ENCODE measurements at places on chromosomes 11 and 22.

DNA sequence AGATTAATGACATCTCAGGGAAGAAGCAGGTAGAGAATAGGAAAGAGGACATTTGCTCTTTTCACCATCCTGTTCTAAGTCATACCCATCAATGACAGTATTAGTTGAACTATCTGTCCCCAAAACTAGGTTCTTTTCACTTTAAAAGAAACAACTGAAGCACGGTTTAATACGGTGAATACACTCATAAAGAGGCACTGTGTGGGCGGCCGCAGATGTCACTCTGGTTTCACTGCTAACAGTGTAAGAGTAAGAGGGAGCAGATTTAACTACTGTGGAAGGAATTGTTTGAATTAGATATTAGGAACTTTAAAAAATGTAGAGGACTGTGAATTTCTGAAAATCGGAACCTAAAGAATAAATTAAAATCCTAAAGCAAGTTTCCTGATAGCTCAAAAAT lies 49.5 kb downstream of the VSIG10L2 start:
- DNase-seq: no peak

- DNase-seq: no peak
These were observed 101.3 kb upstream of the FGF3 start for GRCh38 chr11:69920345-69921127.

- DNase-seq: no peak
These were observed 14.2 kb downstream of the ZBTB44 start for GRCh38 chr11:130300567-130300966.

- no peak for DNase-seq
These were observed 29.9 kb downstream of the TRPC6 start for GRCh38 chr11:101553891-101554292.

DNA sequence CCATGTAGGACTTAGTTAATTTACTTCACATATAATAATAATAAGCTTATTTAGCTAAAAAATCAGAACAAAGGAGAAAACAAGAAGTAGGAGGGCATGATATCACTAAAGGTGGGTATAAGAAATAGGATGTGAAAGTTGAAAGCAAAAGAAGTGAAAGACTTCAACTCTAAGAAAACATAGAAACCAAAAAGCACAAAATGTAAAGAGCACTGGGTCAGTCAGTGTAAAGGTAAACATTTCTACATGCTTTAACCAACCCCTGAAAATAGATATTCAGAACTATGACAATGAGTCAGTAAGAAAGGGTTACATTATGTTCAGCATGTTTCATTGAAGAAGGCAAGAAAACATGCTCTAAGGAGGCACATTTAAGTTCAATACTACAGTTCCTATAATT lies 298.8 kb downstream of the SWAP70 start:
- DNase-seq: no peak

GRCh38 chr11:90803366-90803765 lies 580.5 kb upstream of the CHORDC1 start:
- DNase-seq: no peak

GRCh38 chr11:34284811-34285481 lies 72.9 kb downstream of the ABTB2 start:
- DNase-seq: no peak

DNA sequence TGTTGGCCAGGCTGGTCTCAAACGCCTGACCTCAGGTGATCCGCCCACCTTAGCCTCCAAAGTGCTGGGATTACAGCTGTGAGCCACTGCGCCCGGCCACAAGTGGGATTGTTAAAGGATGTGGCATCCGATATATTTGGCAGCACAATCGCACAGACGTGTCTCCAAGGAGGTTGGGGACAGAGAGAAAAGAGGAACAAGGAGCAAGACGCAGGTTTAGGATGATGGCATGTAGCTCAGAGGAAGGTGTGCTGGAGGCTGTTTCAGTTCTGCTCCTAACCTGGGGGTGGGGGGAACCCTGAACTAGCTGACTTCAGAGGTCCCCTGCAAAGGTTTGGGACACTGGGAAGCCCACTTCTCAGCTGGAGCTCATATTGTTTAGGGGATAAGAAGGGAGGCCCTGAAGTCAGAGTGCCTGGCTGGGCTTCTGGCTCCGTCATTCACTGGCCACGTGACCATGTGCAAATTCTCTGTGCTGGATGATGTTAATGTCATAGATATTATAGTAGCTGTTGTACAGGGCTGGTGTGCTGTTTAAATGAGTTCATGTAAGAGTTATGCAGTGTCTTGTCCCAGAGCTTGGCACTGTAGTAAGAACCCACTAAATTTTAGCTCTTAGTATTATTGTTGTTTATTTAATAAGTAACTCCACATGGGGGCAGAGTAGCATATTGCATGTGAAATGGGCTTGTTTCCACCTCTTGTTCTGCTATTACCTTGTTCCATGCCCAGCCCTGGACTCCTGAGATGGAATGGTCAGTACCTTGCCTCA lies 129.7 kb downstream of the ST3GAL4 start:
- no peak for DNase-seq

DNA sequence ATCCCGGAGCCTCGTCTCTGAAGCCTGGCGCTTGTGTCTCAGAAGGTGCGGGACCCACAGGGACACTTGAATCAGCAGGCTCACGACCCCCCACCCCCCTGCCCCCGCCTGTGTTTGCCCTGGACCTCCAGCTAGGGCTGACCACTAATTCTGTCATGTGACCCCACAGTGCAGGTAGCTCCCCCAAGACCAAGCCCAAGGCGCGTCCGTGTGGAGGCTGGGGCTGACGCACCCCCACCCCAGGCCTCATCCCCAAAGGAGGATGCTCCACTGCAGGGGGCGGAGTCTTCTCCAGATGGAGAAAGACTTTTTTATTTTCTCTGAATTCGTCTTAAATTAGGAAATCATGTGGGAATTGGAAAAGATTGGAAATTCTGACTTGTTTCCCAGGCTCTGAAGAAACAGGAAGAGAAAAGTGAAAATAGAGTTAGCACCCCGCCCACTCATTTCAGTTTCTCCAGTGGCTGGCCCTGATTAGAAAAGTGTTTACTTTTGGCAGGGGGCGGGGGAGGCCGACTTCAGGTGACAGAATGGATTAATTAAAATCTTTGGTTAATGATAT lies 1.0 kb upstream of the RELA start:
- peak; percentile 91 for DNase-seq

- DNase-seq: peak; percentile 48
These were observed 10.5 kb downstream of the GRK2 start for GRCh38 chr11:67276781-67277230.

Measured in posterior cingulate gyrus (tissue), 11 donors.